ENCODE measurements at places on chromosomes 12 and 14. TPM values are rescaled to one million over a fixed set of nuclear protein-coding genes. Genes with fewer than 3 reads are reported as not detected.

DNA sequence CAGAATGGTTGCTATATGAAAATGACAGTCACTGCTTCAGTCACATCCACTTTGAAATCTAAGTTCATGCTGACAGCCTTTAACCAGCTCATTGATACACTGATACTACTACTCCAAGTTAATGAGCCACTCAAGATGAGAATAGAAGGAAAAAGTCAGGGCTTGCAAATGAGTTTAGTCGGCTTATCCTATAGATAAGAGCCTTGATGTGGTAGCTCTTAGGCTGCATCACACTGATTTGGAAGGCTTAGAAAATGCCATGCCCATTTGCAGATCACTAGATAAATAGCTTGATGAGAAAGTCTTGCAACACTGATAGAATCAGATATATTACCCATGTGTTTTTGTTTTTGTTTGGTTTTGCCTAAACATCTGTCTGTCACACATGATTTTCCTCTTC is 251.4 kb upstream of the ATXN7L3B start:
- DNase-seq = no peak

DNA sequence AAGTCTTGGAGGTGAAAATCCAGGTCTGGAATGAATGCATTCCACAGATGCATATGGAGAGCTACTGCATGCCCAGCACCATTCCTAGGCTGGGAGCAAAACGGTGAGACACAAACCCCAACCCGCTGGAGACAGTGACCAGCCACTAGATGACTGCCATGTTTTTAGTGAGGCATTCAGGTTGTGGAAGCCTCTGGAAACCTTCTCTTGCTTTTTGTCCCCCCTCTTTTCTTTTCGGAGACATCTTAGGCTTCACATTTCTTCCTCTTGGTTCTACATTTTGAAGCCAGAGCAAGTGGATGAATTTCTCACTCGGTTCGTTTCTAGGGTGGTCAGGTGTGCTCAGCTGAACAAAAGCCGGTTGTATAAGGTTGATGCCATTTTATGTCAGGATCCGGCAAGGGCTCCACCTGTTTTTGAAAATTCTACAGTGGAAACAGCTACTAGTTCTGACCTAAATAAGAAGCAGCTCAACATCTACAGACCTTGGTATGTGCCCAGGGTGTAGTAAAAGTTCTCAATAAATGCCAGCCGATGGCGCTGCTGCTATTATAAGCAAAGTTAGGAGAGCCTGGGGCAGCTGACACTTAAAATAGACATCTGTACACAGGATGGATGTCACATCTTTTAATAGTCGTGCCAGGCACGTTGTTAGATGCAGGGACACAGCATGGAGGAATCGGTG is 1.8 kb upstream of the ZNF839 start:
- DNase-seq = no peak

The MON2 gene
- 30.7 TPM for total RNA-seq

The LARP4 gene
- total RNA-seq = 76.3 TPM

DNA sequence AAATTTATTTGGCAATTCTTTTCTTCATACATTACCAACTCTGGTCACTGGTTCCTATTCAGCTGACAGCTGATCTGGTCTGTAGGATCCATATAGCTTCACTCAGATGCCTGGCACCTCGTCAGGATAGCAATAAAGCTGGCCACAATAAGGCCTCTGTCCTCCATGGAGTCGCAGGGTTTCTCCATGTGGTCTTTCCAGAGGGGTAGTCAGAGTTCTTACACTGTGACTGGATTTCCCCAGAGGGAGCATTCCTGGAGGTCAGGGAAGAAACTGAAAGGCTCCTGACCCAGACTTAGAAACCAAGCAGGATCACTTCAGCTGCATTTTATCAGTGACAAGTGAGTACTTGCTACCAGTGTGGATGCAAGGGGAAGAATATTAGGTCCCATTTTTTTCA is 34.9 kb upstream of the SIX1 start:
- DNase-seq = no peak

The DIO2 gene
- 0.10 TPM for total RNA-seq

GRCh38 chr14:53509276-53510244 is 356.4 kb upstream of the DDHD1 start:
- DNase-seq = no peak

GRCh38 chr14:72387726-72388125 is 455.5 kb downstream of the RGS6 start:
- DNase-seq = no peak

DNA sequence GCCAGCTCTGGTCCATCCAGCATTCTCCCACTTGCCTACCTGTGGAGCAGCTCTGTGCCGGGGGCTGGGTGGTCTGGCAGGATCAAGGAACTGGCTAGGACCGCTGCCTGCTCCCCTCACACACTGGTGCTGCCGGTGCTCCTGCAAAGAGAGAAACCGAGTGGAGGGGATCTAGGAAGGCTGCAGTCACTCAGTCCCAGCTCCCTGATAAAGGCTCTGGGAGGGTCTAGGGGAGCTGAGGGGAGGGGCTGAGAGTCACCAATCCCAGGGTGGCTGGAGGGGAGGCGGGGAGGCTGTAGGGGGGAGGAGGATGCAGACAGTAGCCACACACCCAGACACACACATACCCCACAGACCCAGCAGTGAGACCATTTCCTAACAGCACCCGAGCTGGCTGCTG is at the start of gene TAC3:
TAC3 (minus strand) TSS at position 182 of the 400 bp plus-strand sequence. CDS start 732 bp downstream, outside the sequence.
- DNase-seq = no peak
